ENCODE measurements at places on chromosomes 7 and 10. TPM values are rescaled to one million over a fixed set of nuclear protein-coding genes. Genes with fewer than 3 reads are reported as not detected.

- DNase-seq = no peak
Measured at GRCh38 chr7:104584620-104585019, 256.2 kb downstream of the LHFPL3 start.

OR2A5 gene
- total RNA-seq = not detected

- DNase-seq = no peak
Measured at GRCh38 chr7:106944035-106944665, 79.1 kb downstream of the PIK3CG start.

GRCh38 chr10:12484941-12485805 is 135.8 kb downstream of the CAMK1D start:
- DNase-seq = no peak

DNAJC2 gene
- 10.2 TPM for total RNA-seq

GRCh38 chr10:132774902-132775863 is 10.8 kb downstream of the NKX6-2 start:
- no peak for DNase-seq

DNA sequence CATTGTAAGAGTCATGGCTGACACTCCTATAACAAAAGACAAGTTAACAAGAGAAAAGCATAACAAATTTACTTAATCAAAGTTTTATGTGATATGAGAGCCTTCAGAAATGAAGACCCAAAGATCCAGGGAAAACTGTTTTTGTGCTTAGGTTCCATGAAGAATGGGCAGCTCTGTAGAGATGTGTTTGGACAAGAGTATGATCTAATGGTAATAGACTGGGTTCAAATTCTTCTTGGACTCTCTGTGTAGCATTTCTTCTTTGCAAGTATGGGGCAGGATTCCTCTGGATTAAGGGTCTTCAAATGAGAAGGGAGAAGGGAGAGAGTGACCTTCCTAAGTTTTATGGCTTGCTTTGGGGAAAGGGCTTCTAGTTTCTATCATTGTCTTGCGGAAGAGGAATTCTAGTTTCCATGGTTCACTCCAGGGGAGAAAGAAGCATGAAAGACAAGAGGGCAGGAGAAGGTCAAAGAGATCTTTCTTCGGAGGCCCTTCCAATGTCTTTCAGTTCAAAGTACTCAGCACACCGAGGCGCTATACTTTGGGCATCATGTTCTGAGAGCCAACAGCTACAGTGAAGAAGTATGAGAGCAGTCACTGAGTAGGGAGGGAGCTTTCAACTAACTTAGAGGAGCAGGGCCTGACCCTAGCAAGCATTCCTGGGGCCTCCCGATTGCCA is 15.4 kb downstream of the IFIT3 start:
- no peak for DNase-seq

DNA sequence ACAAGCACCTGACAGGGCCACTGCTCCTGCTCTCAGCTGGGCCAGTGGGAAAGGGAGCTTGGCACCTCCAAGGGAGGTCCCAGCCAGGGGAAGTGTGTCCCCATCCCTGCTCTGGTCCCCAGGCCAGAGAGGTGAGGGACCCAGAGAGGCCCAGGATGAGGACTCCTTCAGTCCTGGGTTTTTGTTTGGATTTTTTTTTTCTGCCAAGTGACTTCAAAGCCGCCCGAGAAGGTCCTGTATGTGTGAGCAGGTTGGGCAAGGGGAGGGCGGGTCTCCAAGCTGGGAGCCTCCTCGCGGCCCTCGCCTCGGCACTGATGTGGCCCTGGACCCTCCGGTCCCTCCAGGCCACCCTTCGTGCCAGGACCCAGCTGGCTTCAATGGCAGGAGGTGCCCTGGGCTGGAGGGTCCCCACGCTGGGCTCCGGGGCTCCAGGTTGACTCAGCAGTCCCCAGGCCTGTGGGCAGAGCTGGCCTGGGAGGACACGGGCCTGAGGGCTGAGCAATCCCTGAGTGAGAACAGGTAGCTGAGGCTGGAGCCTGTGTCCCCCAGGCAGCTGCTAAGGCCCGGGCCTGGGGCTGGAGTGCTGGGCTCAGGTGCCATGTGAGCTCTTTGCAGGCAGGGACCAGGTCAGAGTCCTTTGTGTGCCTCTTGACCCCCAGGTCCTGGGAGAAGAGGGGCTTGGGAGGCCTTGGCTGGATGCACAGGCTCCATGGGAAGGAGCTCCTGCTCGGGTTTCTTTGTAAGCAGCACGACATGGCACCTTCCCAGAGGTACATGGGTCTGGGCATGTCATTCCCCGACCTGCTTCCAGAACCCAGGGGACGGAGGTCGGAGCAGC is 140.6 kb downstream of the FAM53B start:
- DNase-seq = no peak

WDR86 gene
- 5.4 TPM for total RNA-seq

GRCh38 chr10:131070856-131071255 is 240.7 kb downstream of the TCERG1L start:
- no peak for DNase-seq

- no peak for DNase-seq
Measured at GRCh38 chr7:136069840-136070529, 92.8 kb upstream of the MTPN start.

DNA sequence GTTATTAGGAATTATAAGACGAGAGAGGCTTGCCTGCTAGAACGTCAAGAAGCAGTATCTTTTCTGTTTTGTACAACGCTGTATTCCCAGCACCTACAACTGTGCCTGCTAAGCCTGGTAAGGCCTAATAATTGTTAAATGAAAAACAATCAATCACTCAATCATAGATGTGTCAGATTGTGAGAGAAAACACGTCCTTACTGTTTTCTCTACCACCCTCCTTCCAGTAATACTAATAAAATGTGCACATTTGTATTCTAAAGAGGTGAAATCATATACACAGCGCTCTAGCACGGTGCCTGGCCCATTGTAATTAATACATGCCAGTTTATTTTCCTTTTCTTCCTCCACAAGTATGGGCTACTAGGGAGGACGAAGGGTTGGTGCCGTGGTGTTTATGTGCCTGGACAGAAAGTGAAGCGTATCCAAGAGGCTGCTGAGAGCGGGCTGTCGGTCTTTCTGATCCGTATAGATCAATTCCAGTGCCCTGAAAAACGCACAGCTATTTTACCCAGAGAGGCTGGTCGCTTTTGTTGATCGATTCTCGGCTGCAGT is 1.5 kb upstream of the AUTS2 start:
- DNase-seq = no peak

- no peak for DNase-seq
Measured at GRCh38 chr7:31602041-31602625, 84.9 kb upstream of the PPP1R17 start.

DNA sequence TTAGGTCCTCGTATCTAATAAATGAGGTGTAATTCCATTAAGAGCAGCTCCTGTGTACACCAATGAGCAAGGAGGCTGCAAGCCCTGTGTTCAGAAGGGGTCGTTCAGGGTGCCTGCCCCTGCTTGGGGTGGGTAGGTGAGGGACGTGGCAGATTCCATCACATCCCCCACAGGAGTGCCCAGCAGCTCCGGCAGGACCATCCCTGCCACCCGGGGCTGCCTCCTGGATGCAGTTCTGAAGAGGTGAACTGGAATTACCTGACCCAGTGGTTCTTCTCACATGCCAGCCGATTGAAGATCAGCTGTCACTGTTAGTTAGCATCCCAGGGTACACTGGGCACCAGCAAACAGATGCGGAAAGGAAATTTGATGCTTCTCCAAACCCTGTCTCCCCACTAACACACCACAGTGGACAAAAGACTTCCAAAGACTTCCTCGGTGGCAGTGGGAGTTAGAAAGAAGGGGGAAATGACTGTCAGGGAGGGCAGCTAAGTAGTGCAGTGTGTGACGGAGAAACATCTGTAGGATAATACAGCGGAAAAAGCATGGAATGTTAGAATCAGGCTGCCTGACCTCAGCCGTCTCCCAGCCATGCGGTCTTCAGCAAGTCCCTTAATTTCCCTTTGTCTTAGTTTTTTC is 313.6 kb upstream of the ZMIZ1 start:
- DNase-seq = no peak

DNA sequence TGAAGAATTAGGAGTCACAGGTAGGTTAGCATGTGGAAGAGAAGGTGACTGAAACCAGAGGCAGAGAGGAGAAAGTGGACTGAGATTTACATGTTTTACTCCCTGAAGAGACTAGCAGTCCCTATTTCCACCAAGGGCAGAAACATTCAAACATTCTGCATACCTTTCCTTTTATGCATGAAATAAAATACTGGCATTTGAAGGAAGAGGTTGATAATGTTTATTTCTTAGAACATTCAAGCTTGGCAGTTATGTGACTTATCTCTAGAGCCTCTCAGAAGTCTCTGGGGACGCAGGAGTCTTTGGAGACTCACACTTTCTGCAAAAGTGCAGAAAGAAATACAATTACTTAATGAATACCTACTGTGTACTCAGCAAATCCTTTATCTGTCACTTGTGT is 507.1 kb upstream of the C7orf33 start:
- DNase-seq = no peak

DNA sequence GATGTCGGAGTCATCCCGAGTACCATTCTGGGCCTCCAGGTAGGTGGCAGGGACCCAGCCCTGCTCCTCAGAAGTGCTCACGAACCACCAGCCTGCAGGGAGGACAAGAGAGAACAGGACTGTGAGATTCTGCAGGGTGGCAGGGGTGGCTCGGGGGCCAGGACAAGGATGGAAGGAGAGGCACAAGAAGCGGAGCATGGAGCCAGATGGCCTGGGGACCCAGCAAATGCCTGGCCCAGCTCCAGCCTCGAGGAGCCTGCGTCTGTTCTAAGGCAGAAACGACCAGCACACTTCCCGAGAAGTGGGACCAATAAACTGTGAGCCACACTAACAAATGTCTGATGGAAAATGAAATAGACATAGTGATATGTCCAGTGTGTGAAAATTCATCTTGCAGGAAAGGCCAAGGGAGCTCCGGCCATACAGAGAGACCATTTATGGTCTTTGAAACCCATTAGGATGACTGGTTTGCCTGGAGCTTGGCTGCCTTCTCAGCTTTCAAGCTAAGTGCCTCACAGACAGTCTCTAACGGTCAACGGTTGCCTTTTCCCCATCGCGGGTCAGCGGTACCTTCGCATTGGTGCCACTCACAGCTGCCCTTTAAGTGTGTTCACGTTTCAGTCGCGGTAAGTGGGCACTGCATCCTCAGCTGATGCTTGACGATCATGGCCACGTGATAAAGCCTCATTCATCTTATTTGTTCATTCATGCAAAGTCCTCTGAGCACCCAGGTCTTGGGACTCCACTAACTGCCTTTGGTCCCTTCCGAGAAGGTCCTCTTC is 133.8 kb downstream of the NEURL1 start:
- no peak for DNase-seq

ASZ1 gene
- total RNA-seq = not detected

LRIT1 gene
- not detected for total RNA-seq

SFRP5 gene
- 19.9 TPM for total RNA-seq

C10orf143 gene
- 5.0 TPM for total RNA-seq

GRCh38 chr7:1290026-1290678 is 57.5 kb downstream of the UNCX start:
- DNase-seq = no peak

OR6V1 gene
- not detected for total RNA-seq

TMEM248 gene
- total RNA-seq = 113 TPM

DNA sequence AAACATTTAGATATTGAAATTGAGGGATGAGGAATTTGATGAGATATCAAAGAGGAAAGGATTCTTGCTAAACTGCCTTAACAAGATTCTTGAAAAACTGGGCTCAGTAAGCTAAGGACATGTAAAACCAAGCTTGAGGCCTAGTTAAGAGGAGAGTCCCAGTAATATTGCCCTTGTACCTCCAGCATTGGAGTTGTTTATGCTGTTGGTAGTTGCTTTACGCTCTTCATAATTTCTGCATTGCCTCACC is 156.1 kb upstream of the TRIM24 start:
- no peak for DNase-seq

- DNase-seq = no peak
Measured at GRCh38 chr10:73647875-73648651, 6.8 kb upstream of the MYOZ1 start.

GRCh38 chr7:70097645-70098044 is 499.4 kb downstream of the AUTS2 start:
- no peak for DNase-seq

DNA sequence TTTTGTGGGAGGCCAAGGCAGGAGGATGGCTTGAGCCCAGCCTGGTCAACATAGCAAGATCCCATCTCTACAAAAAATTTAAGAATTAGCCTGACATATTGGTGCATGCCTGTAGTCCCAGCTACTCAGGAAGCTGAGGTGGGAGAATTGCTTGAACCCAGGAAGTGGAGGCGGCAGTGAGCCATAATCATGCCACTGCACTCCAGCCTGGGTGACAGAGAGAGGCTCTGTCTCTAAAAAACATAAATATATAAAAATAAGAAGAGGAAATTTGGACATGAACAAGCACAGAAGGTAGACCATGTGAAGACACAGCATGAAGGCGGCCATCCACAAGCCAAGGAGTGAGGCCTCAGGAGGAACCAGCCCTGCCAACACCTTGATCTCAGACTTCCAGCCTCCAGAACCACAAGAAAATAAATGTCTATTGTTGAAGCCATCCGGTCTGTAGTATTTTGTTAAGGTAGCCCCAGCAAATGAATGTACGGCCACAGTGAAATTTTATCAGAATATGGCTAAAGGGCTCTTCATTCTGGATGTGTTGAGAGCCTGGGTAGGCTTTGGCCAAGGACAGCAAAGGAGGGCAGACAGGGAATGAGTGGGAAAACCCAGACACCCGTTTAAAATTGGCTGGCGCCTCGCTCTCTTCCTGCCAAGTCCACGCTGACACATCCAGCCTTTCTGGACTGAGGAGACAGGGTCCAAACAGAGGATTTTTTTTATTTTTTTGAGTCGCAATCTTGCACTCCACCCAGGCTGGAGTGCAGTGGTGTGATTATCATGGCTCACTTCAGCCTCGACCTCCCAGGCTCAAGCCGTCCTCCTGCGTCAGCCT is 12.9 kb upstream of the GRID2IP start:
- no peak for DNase-seq

NPTX2 gene
- 28.3 TPM for total RNA-seq

DNA sequence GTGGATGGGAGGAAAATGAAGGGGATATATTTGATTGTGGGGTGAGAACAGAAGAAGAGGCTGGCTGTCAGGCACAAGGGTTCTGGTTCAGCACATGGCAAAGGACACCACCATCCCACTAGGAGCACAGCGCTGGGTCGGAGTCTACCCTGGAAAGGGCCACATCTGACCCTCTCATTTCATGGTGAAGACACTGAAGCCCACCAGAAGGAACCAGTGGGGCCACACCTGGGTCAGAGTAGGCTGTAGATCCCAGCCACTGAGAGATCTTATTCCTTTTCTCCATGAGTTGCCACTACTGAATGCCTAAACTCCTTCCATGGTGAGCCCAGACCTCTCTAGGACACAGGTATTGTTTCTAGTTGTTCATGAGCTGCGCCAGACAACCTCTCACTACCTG is 25.8 kb downstream of the SFTPD start:
- no peak for DNase-seq
